CD4-positive, alpha-beta memory T cell (primary cell): ENCODE measurements at places on chromosomes 3 and 15.

DNA sequence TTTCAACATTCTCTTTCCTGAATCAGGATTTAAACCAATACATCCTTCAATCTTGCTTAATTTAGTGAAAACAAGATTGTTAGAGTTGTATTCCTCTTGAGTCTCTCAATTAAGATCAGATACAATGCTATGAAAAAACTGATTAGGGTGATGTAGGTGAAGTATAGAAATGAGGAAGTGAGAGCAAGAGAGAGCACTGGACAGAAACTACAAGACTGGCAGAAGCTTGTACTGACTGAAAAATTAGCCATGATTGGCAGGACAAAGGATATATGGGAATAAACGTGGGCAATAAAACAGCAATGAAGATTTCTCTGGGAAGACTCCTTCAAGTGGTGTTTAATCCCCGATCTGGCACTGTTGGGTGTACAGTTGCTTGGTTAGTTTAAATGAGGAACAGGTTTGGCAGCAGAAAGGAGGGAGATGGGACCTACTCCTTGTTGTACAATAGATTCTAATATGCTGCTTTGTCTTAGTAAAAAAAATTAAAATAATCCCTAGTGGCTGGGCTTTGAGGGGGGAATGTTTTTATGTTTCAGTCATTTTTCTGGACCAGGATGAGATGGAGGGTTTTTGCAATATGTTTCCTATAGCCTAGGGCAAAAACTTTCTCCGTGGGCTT lies 252.7 kb downstream of the SLC9A9 start:
- DNase-seq: no peak

- DNase-seq: no peak
These were observed 30.3 kb upstream of the GADL1 start for GRCh38 chr3:30924763-30925162.

DNA sequence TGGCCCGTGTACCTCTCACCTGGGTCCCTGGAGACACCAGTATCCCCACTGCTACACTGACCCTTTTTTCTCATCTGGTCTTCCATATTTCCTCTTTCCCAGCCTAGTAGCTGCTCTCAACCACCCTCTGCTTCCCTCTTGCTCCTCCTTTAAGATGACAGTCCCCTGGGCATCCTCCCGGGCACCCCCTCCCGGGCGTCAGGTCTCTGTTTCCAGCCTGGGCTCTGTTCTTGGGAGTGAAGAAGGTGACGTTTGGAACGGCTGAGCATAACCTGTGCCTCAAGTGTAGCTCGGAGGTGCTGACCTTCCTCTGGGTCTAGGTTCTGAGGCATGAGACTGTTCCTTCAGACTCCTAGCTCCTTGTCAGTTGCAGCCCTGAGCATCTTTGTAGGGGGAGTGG lies 101.2 kb downstream of the VGLL4 start:
- DNase-seq: no peak

DNA sequence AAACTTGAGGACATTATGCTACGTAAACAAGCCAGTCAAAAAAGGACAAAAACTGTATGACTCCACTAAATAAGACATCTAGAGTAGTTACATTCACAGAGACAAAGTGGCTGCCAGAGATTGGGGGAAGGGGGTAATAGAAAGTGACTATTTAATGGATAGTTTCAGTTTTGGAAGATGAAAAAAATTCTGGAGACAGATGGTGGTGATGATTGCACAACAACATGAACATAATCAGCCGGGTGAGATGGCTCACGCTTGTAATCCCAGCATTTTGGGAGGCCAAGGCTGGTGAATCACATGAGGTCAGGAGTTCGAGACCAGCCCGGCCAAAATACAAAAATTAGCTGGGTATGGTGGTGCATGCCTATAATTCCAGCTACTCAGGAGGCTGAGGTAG lies 40.6 kb downstream of the DPP8 start:
- no peak for DNase-seq

- no peak for DNase-seq
These were observed 52.5 kb upstream of the ZCWPW2 start for GRCh38 chr3:28295898-28296490.

- no peak for DNase-seq
These were observed 4.3 kb downstream of the FGF7 start for GRCh38 chr15:49427372-49427771.

- DNase-seq: no peak
These were observed 312.0 kb upstream of the CCDC54 start for GRCh38 chr3:107065094-107065861.

DNA sequence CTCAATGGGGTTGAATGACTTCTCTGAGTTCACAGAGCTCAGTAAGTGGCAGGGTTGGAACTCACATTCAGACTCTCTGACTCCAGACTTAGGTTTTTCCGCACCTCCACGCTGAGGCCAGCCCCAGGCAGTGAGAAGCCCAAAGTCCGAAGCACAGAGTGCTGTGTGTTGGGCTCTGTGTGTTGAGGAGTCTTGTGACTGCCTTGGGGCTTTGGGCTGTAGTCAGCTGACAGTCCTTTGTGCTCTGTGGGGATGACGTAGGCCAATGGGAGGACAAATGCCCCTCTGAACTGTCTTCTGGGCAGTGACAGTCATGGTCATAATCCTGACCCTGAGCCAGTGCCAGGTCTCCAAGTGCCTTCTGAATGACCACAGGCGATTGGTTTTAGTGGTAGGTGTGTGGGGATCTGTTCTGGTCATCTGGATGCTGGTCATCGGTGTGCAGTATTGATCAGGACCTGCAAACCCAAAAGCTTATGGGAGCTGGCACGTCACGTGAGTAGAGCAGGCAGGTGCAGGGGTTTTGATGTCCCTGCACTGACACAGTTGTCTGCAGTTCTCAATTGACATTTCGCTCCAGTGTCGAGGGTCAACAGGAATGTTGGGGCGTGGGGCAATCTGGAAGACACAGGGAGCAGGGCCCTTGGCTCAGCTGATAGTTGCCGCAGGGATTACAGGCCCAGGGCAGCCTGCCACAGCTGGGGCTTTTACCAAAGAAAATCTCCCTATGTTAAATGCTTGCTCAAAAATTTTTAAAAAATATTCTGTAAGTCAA lies 45.3 kb downstream of the CAPN3 start:
- no peak for DNase-seq

DNA sequence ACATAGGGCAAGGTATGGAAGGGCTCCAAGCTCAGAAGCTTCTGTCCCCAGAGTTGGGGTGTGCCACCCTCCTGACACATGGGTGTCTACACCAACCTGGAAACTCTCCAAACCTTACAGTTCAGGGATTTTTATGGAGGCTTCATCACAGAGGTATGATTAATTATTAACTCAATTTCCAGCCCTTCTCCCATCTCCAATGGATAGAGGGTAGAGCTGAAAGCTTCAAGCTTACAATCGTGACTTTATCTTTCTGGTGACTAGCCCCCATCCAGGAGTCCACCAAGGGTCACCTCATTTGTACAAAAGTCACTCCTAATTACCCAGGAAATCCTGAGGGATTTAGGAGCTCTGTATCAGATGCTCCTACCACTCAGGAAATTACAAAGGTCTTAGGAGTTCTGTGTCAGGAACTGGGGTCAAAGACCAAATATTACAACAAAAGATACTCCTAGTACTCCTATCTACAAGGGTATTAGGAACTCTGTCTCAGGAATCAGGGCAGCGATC lies 62.7 kb downstream of the TFDP2 start:
- DNase-seq: no peak

- no peak for DNase-seq
These were observed 16.7 kb downstream of the GRAMD2A start for GRCh38 chr15:72180761-72181324.

GRCh38 chr15:38691377-38691776 lies 126.8 kb upstream of the RASGRP1 start:
- DNase-seq: no peak

DNA sequence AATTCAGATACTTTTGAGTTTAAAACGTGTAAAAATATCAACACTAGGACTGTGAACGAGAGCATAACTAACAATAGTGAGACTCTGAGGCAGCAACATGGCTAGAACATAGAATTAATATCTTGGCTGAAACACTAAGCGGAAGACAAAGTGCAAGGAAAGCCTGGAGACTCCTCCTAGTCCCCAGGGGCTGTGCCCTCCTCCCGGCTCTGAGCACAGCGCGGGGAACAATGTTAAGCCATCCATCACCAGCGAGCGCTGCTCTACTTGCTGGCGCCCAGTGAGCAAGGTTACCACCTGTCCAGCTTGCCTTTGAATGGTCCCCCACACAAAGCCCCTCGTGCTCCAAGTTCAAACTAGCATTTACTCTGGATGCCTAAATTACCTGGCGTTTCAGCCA lies 436.9 kb downstream of the FOXP1 start:
- DNase-seq: no peak

DNA sequence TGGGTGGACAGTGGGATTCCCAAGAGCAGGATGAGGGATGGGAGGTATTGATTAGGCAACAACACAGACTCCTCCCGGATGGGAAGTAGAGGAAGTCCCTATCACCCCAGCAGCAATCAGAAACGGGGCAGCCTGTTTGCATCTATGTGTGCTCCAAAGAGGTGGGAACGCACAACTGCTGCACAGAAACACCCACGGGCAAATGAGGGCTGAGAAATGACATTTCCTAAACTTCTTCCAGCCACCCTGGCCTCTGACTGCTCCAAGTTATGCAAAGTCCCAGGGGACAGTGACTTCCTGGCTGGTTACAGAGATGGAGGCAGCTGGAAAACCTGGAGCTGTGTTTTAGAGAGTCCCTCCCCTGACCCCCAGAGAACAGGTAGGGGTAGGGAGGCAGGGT lies 42.6 kb downstream of the HCN4 start:
- DNase-seq: no peak

GRCh38 chr3:53740956-53741355 lies 105.3 kb downstream of the CHDH start:
- no peak for DNase-seq

GRCh38 chr3:143977341-143978262 lies 6.0 kb downstream of the DIPK2A start:
- DNase-seq: no peak

DNA sequence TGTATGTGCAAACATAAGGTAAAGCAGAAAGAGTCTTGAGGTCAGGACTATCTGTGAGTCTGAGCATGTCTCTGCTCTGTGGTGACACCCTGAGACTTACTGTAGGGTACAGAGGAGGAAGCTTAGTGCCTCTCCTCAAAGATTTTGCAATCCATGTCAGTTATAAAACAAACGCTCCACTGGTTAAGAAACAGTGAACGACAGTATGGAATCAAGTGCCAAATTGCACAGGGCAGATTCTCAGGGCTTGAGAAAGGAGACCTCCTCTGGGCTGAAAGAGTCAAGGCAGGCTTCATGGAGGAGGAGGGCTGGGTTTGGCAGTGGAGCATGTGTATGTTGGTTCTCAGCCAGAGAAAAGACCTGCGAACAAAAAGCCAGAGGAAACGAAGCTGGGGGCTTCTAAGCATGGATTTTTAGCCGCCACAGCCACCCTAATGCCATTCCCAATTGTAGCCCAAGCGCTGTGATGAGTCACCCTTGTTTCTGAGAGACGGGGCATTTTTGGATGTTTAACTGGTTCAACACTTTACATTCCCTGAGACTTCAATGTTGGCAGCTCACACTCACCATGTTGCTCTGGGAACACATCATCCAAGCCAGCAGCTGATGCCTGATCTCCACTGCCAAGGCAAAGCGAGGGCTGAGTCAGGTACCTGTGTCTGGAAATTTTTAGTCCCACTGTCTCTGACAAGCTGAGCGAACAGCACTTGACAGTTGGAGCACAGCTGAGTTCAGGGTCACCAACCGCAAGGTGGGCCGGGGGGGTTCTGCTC lies 3.4 kb upstream of the DGKG start:
- DNase-seq: no peak

- no peak for DNase-seq
These were observed 354.8 kb upstream of the TBL1XR1 start for GRCh38 chr3:177552051-177552450.

- no peak for DNase-seq
These were observed 64.3 kb downstream of the MINDY4B start for GRCh38 chr3:150840802-150841515.

DNA sequence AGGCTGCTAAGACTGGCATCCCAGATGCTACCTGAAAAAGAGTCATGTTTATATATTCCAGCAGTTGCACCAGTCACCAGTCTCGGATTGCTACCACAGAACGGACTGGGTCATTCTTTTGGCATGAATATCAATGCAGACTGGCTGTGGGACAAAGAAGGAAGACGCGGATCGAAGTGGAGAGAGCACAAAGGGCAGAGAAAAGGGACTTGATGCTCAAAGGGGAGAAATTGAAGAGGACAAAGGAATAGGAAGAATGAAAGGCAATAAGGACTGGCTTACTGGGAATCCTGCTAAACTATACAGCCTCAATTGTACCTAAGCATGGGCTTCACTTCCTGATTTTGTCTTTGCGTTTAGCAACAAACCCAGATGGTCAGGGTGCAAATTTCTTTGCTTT lies 15.3 kb upstream of the DIS3L start:
- DNase-seq: no peak

DNA sequence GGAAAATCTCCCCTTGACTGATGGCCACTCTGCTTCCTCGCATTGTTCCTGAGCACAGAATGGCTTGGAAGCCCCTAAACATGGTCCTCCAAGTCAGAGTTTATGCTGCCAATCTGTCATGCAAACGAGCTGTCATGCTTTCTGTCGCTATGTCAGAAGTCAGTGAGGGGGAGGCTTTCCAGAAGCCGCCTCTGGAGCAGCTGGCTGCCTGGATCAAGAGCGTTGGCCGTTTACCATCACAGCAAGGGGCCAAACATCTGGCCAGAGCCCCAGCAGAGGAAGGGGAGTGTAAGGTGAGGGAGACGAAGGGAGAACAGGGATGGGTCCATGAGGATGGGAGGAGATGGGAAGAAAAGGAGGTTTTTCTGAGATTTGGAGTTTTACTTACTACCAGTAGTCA lies 372.6 kb upstream of the NR2F2 start:
- no peak for DNase-seq

- DNase-seq: no peak
These were observed 106.6 kb upstream of the ALDH1A3 start for GRCh38 chr15:100772892-100773520.

GRCh38 chr3:170163956-170164645 lies 17.4 kb downstream of the PHC3 start:
- DNase-seq: no peak

GRCh38 chr3:11159421-11159904 lies 5.2 kb downstream of the HRH1 start:
- no peak for DNase-seq

DNA sequence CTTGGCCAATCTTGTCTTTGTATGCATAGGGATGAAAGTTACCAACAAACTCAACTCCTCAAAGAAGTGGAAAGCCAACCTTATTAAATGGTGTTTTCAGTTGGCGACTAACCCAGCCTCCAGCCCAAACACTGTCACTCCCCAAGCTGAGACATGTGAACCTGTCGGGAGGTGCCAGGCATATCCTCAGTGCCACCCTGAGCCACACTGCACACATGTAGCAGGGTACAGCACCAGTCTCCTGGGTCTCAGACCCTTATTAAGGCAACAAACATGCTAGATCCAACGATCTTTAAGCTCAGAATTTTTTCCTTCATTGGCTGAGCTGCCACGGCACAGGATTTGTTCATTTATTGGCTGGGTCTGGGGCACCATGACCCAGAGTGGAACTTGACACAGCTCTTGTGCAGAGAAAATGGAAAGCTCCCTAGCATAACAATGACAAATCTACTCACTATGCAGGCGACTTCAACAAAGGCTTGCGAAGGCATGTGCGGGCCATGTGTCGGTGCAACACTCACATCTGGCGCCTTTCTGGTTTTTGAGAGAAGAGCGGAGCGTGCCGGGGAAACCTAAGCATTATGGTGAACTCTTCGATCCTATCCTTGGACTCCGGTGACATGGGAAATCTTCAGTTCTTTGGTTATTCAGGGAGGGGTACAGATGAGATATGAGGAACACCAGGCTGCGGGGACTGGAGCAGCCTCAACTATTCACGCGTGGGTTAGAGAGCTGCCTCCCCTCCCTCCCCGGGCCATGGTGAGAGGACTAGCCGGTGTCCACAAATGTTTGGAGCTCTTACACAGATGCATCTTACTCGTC lies 190.1 kb downstream of the FAM43A start:
- DNase-seq: no peak

GRCh38 chr3:186760141-186760833 lies 23.1 kb upstream of the EIF4A2 start:
- DNase-seq: no peak
